ENCODE measurements at places on chromosomes 16 and 17.

DNA sequence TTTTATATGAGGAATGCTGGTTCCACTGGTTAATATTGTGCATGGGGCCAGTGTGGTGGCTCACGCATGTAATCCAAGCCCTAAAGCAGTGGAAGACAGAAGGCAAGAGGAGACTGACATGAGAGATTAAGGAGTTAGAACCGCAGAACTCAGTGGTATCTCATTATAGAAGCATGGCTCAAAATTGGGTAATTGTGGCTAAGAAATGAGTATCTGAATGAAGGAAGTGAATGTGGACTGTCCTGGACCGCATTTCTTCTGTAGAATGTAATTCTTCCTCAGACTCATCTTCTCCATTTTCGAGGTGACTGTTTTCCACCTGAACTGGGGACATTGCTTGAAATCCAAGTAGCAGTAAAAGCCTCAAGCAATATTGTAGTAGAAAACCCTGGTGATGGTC, 42.6 kb upstream of the CDR2 start:
- no peak for DNase-seq

- DNase-seq = no peak
These were observed 3.0 kb downstream of the RHBDF2 start for GRCh38 chr17:76497979-76498875.

DNA sequence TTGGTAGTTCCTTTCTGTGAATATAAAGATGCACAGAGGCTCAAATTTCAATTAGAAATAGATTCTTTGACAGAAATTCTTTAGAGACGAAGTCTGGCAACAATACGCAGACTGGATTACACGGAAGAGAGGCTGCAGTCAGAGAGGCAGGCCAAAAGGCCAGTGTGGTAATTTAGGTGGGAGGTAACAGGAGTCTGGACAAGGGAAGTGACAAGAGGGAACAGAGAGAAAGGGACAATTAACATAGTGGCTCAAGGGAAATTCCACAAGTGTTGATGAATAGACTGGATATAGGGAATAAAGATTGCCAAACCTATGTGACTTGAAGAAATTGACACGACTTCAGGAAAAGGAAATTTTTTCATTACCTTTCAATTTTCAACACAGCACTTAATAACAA, 54.6 kb downstream of the STX8 start:
- no peak for DNase-seq

- no peak for DNase-seq
These were observed 76.0 kb downstream of the WIPI1 start for GRCh38 chr17:68381076-68381900.

DNA sequence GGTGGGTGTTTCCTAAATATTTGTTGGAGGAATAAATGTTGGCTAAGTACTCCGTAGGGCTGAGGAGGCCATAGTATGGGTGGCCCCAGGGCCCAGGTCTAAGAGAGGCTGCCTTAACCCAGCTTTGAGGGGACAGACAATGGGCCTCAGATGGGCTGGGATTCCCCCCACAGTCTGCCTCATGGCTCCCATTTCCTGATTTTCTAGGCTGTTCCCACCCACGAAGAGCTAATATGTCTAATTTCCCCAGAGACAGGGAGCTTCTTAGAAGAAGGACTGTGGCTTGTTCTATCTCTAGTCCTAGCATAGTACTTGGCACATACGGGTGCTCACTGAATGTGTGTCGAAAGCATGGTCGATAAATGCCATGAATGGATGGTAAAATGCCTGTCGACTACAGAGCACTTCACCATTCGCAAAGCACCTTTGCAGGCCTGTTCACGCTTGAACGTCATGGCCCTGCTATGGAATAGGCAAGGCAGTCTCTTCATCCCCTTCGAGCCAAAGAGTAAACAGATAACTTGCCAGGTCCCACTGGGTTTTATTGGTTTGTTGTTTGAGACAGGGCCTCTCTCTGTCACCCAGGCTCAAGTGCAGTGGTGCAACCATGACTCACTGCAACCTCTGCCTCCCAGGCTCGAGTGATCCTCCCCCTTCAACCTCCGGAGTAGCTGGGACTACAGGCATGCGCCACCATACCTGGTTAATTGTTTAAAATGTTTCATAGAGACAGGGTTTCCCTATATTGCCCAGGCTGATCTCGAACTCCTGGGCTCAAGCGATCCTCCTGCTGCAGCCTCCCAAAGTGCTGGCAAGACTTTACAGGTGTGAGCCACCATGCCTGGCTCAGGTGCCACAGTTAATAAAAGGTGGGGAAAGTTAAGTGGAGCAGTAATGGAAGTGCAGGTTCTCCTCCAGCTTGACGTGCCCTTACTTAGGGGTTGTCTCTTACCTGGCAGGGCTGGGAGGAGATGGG, 9.7 kb downstream of the CHAD start:
- no peak for DNase-seq

DNA sequence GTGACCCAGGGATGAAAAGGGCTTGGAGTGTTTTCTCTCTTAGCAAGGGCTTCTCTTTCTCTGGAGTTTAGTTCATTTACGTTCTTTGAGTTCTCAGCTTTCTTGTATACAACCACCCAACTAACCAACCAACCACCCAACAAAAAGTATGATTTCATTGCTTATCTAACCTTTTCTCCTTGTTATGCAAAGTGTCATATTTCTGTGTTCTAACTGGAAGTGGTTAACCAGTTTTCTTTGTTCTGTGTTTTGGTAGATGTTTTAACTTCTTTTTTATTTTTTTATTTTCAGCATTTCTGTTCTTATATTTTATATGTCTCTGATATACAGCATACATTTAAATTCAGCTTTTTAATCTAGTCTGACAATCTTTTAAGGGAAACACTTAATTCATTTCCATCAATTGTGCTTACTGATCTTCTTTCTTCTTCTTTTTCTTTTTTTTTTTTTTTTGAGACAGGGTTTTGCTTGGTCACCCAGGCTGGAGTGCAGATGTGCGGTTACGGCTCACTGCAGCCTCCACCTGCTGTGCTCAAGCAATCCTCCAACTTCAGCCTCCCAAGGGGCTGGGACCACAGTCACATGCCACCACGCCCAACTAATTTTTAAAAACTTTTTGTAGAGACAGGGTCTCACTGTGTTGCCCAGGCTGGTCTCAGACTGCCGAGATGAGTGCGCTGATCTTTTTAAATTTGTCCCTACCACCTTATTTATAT, 29.6 kb downstream of the NLK start:
- DNase-seq = no peak

DNA sequence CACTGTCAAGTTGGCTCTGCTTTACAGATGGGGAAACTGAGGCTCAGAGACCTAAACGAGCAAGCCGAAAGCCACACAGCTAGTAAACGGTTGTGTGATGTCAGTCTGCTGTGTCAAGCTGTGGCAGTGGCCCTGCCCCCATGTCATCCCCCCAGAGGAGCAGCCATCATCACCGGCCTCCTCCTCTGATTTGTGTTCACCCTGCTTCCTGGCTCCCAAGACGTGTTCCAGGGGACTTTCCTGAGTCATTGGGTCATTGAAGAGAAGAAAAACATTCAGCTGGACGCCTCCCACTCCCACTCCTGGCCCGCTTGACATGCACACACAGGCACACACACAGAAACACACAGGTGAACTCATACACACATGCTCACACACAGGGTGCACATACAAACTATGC, 54.0 kb upstream of the CIBAR2 start:
- DNase-seq = no peak

- no peak for DNase-seq
These were observed 258.6 kb downstream of the HS3ST3B1 start for GRCh38 chr17:14559264-14560119.
